ENCODE measurements at places on chromosomes 16 and 17. TPM values are rescaled to one million over a fixed set of nuclear protein-coding genes. Genes with fewer than 3 reads are reported as not detected.

Gene GRIN2A
- total RNA-seq, result not detected

GRCh38 chr17:561116-561515, 153.5 kb downstream of the VPS53 start:
- H3K4me3 ChIP-seq, result no peak overlapping the region
- H3K27me3 ChIP-seq, result no peaks in the 10 kb centered on the region
- DNase-seq, result no peak
- H3K4me1 ChIP-seq, result peaks cover 10% of the 10 kb centered on the region

Gene LRRC75A
- total RNA-seq, result 5.7 TPM

DNA sequence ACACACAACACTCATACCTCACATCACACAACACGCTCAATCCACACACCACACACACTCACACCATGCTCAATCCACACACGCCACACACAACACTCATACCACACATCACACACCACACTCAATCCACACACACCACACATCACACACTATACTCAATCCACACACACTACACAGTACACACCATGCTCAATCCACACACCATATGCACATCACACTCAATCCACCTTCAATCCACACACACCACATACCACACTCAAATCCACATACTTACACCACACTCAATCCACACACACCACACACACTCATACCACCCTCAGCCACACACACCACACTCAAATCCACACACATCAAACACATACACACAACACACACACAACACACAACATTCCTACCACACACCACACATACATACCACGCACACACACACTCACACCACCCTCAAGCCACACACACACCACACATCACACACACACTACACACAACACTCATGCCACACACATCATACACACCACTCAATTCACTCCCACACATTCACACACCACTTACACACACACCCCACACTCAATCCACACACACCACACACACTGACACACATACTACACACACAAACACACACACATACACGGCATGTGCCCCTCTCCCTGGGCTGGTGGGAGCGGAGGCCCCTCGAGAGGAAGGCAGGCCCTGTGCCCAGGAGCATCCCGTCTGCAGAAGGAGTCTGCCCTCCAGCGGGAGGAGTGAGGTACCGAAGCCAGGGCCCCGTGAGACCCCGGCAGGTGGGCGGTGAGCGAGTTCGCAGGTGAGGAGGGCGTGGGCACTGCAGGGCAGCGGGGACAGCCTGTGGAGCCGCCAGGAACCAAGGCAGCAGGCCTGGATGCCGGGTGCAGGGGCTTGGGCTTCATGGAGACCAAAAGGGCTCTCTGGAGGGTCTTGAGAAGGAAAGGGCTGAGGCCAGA, 33.1 kb upstream of the RPTOR start:
- no peaks in the 10 kb centered on the region for H3K36me3 ChIP-seq
- H3K4me3 ChIP-seq, result no peak overlapping the region
- no peak overlapping the region for H3K27ac ChIP-seq
- no peaks in the 10 kb centered on the region for H3K4me1 ChIP-seq

DNA sequence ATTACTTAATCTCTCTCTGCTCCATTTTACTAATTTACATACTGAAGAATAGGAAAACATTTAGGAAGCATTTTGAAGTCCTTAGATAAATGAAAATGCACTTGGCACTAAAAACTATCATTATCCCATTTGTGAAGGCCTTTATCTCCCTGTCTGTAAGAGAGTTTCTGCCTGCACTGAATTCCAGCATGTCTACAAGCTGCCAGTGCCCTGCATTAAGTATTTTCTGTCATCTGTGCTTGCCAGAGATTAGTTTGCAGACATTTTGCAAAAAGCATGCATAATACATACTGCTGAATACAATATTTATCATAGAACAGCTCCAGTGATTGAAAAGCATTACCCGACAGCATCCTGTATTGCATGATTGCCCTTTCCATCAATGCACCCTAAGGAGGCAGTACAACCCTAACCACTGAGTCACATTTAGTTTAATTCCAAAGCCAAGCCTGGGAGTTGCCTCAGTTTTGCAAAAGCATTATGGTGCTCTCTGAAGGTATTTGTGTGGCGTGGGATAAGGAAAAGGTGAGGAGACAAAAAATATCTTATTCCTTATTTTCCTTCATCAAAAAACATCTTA, 280.2 kb upstream of the TOM1L1 start:
- no peaks in the 10 kb centered on the region for H3K36me3 ChIP-seq
- DNase-seq, result no peak
- no peaks in the 10 kb centered on the region for H3K4me1 ChIP-seq
- H3K27ac ChIP-seq, result no peak overlapping the region
- H3K27me3 ChIP-seq, result no peaks in the 10 kb centered on the region

Gene CTF1
- total RNA-seq, result 0.34 TPM

DNA sequence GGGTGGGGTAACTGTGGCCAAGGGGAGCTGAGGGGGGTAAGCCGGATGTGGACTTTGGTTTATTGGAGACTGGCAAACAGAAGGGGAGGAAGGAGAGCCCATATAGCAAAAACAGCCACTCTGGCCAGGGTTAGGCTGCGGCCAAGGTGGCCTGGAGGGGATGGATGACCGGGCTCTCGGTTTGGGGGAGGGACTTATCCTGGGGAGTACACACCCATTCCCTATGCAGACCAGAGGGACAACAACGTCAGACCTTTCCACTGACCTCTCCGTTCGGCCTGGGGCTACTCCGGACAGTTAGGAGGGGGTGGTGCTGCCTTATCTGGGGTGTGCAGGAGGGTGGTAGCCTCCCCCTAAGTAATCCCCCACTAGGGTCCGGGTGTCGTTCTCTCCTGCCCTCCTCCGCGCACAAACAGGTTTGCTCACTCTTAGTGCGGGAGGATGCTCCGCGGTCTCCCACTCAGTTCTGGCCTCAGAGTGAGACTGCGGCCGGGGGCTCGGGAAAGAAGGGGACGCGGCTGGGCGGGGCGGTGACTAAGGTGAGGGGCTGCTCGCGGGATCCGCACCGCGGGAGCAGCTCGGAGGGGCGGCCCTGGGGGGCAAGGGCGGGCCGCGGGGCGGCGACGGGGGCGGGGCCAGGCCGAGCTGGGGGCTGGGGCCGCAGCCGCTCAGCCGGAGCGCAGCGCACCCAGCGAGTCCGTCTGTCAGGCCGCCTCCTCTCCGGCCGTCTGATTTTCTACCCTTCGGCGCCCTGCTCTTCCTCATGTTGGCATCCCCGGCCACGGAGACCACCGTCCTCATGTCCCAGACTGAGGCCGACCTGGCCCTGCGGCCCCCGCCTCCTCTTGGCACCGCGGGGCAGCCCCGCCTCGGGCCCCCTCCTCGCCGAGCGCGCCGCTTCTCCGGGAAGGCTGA, at the start of gene WNK4:
Gene WNK4 (plus strand): TSS at position 675 of the 915 bp plus-strand sequence. CDS start 89 bp downstream, at position 764.
- peaks cover 11% of the 10 kb centered on the region for H3K4me1 ChIP-seq
- no peak for DNase-seq

GRCh38 chr16:35792516-35793285, 2333.3 kb downstream of the TP53TG3F start:
- DNase-seq, result no peak
- no peaks in the 10 kb centered on the region for H3K27me3 ChIP-seq
- H3K27ac ChIP-seq, result no peak overlapping the region

- no peak overlapping the region for H3K4me3 ChIP-seq
- H3K27me3 ChIP-seq, result peaks cover 30% of the 10 kb centered on the region
- H3K4me1 ChIP-seq, result peaks cover 10% of the 10 kb centered on the region
- H3K27ac ChIP-seq, result no peak overlapping the region
Observed at GRCh38 chr17:36848008-36848902, 89.0 kb upstream of the LHX1 start.

DNA sequence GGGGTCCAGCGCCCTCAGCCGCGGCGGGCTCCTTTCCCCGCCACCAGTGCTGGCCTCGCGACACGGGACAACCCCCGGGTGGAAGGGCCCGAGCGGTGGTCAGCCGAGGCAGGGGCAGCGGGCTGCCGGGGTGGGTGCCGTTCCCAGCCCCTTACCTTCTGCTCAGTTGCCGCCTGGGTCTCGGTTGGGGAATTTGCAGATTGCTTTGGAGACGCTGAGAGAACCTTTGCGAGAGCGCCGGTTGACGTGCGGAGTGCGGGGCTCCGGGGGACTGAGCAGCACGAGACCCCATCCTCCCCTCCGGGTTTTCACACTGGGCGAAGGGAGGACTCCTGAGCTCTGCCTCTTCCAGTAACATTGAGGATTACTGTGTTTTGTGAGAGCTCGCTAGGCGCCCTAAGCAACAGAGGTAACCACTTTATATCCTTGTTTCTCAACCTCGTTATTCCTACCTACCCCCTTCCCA, 381 bp downstream of the CTNS start:
- peak overlapping the region; percentile 91 for H3K4me3 ChIP-seq
- H3K27me3 ChIP-seq, result no peaks in the 10 kb centered on the region
- H3K27ac ChIP-seq, result no peak overlapping the region
- H3K4me1 ChIP-seq, result peaks cover 44% of the 10 kb centered on the region
- peaks cover 7% of the 10 kb centered on the region for H3K36me3 ChIP-seq

Data from activated CD8-positive, alpha-beta T cell treated with anti-CD3 and anti-CD28 coated beads, Interleukin-2, amount 10 ng/mL, durations not matched to agents 7 days and 5 days (primary cell).